ENCODE measurements at places on chromosomes 16 and 17. TPM values are rescaled to one million over a fixed set of nuclear protein-coding genes. Genes with fewer than 3 reads are reported as not detected.

- no peak overlapping the region for H3K27ac ChIP-seq
- H3K4me3 ChIP-seq = no peak overlapping the region
- DNase-seq = no peak
- H3K36me3 ChIP-seq = no peaks in the 10 kb centered on the region
- no peaks in the 10 kb centered on the region for H3K4me1 ChIP-seq
- H3K27me3 ChIP-seq = no peaks in the 10 kb centered on the region
Measured at GRCh38 chr17:18949566-18949965, 2.4 kb upstream of the SLC5A10 start.

- H3K27me3 ChIP-seq = no peaks in the 10 kb centered on the region
- no peak overlapping the region for H3K27ac ChIP-seq
- DNase-seq = no peak
- peaks cover 2% of the 10 kb centered on the region for H3K4me1 ChIP-seq
- no peak overlapping the region for H3K4me3 ChIP-seq
Measured at GRCh38 chr17:4345581-4346252, 20.8 kb downstream of the UBE2G1 start.

DNA sequence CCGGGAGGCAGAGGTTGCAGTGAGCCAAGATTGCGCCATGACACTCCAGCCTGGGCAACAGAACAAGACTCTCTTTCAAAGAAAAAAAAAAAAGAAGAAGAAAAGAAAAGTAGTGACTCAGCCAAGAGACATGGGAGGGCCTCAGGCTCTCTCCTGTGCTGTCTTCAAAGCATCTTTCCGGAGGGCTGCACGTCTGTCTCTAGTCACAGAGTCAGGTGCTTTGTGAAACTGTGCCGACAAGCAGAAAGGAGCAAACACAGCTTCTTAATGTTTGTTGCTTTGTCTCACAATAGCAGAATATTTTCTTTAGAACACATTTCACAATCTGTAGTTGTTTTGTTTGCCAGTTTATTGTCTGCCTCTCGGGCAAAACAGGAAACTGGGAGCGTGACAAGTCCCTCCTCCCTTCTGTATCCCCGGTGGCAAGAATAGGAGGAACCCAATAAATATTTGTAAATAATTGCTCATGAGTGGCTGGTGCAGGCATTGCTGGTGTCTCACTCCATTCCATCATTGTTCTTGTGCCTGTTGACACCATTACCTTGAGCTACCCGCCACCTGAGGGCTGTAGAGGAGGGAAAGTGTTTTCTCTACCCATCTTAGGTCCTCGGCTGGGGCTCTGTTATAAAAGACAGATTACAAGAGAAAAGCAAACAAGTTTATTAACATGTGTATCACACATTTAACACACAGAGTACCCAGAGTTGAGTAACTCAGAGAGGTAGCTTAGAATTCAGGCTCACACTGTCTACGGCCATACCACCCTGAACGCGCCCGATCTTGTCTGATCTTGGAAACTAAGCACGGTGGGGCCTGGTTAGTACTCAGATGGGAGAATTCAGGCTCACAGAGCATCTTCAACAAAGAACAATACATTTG is 5.5 kb downstream of the GAST start:
- peaks cover 2% of the 10 kb centered on the region for H3K4me1 ChIP-seq
- H3K27me3 ChIP-seq = peaks cover 5% of the 10 kb centered on the region
- no peak overlapping the region for H3K4me3 ChIP-seq
- no peaks in the 10 kb centered on the region for H3K36me3 ChIP-seq
- no peak for DNase-seq
- no peak overlapping the region for H3K27ac ChIP-seq

ZNF423 gene
- total RNA-seq = 52.3 TPM

GRCh38 chr16:4962716-4963115 is 4.6 kb downstream of the SEC14L5 start:
- peaks cover 8% of the 10 kb centered on the region for H3K4me1 ChIP-seq
- H3K36me3 ChIP-seq = no peaks in the 10 kb centered on the region
- H3K27me3 ChIP-seq = no peaks in the 10 kb centered on the region
- H3K27ac ChIP-seq = no peak overlapping the region

- no peaks in the 10 kb centered on the region for H3K4me1 ChIP-seq
- H3K4me3 ChIP-seq = no peak overlapping the region
Measured at GRCh38 chr17:75592348-75593020, 4.9 kb downstream of the MYO15B start.

GINS2 gene
- 59.1 TPM for total RNA-seq
